Activated T-cell treated with anti-CD3 and anti-CD28 coated beads, Interleukin-2, amount 50 U/mL, for 72 hours (primary cell): ENCODE measurements at places on chromosomes 7 and 10. TPM values are rescaled to one million over a fixed set of nuclear protein-coding genes. Genes with fewer than 3 reads are reported as not detected.

DNA sequence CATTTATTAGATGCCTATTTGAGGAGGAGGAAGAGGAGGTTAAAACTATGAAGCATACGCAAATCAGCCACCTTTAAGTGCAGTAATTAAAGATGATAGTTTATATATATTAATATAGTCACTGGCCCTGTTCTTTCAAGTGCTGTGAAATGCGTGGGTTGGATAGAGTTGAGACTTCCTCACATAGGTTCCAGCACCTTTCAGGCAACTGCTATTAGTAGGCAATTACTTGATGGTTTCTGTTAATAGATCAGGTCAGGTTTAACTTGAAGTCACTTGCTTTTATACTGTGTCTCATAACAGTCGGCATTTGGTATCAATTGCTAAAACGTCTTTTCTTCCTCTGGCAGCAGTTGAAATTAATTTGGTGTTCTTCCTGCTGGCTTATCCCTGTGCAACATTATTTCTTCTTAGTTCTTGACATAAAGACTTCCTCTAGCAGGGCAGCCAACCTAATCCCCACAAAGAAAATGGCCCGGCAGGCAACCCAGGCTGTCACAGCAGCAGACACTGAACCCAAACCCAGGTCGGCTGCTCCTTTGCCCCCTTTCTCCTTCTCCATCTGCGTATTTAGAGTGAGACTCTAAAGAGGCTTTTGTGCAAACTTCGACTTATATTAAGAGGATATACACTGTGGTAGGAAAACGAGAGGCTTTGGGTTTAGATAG is 35.3 kb upstream of the BET1 start:
- H3K27ac ChIP-seq = no peak overlapping the region
- peaks cover 23% of the 10 kb centered on the region for H3K27me3 ChIP-seq
- no peak overlapping the region for H3K4me3 ChIP-seq
- no peaks in the 10 kb centered on the region for H3K4me1 ChIP-seq

GRCh38 chr7:127844707-127845331 is 186.4 kb downstream of the LRRC4 start:
- H3K4me3 ChIP-seq = no peak overlapping the region
- no peaks in the 10 kb centered on the region for H3K27me3 ChIP-seq
- H3K4me1 ChIP-seq = peaks cover 27% of the 10 kb centered on the region
- peaks cover 24% of the 10 kb centered on the region for H3K36me3 ChIP-seq

- H3K4me1 ChIP-seq = no peaks in the 10 kb centered on the region
- peaks cover 13% of the 10 kb centered on the region for H3K27me3 ChIP-seq
- H3K4me3 ChIP-seq = no peak overlapping the region
- DNase-seq = no peak
Observed at GRCh38 chr10:490891-491571, 198.4 kb downstream of the DIP2C start.

- DNase-seq = no peak
- H3K27ac ChIP-seq = no peak overlapping the region
- no peaks in the 10 kb centered on the region for H3K4me1 ChIP-seq
Observed at GRCh38 chr7:142567201-142568075, 181.8 kb upstream of the PRSS1 start.

DNA sequence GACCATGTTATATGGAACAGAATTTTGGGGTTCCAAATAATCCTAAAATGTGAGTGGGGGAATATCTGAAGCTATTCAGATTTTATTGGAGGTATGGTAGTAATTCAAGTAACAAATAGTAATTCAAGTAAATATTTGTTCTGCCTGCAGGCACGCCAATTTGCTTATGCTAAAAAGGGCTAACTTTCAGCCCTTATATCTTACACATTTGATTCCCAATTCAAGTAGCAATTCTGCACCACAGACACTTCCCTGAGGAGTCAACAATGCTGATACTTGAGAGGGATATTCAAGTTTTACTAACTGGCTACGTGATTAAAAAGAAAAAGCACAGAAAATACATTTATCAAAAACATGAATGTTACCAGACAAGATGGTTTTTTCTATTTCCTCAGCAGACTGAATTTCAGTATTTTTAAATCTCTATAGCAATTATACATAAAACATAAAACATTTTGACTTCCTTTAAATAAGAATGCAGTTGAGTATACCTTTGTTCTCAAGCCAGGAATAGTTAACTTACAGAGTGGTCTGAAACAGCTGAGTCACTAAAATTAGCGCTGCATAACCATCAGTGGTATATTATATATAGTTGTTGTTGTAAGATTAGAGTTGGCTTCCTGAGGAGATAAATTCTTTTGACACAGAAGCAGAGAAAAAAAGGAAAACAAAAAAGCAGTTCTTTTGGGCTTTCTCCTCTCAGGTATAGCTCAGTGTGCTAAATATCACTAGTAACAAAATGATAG is 33.9 kb downstream of the MTPN start:
- H3K36me3 ChIP-seq = peaks cover 6% of the 10 kb centered on the region
- peaks cover 22% of the 10 kb centered on the region for H3K4me1 ChIP-seq
- DNase-seq = no peak
- no peaks in the 10 kb centered on the region for H3K27me3 ChIP-seq
- H3K27ac ChIP-seq = no peak overlapping the region

DNA sequence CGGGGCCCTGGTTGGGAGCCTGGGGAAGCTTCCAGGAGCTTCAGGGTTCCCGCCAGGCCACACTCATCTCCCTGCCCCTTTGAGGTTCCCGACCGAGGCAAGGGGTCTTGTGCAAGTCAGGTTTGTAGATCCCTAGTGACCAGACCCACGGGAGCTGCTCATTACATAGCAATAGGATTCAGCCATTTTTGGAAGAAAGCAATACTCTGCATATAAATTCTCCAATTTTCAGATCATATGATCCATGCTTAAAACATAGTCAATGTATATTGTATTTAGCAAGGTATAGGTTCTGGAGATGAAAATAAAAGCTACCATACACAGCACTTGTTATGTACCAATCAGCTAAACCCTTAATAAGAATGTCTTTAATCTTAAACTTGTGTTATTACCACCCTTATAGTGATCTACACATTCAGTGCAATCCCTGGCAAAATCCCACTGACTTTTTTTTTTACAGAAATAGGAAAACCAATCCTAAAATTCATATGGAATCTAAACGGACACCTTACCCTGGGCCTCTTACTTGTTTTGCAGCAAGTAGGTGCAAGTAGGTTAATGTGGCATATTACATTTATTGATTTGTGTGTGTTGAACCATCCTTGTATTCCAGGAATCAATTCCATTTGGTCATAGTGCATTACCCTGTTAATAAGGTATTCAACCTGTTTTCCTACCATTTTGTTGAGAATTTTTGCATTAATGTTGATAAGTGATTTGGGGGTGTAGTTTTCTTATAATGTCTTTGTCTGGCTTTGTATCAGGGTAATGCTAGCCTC is 13.8 kb upstream of the FKBP9 start:
- peaks cover 5% of the 10 kb centered on the region for H3K36me3 ChIP-seq
- no peak for DNase-seq
- no peak overlapping the region for H3K27ac ChIP-seq
- H3K27me3 ChIP-seq = peaks cover 28% of the 10 kb centered on the region
- H3K4me3 ChIP-seq = peak overlapping the region; percentile 84

GRCh38 chr7:32958046-32959025 is 1.1 kb downstream of the FKBP9 start:
- peak overlapping the region; percentile 92 for H3K4me3 ChIP-seq
- DNase-seq = no peak
- no peak overlapping the region for H3K27ac ChIP-seq

GRCh38 chr7:108492742-108493141 is 33.2 kb downstream of the PNPLA8 start:
- H3K4me3 ChIP-seq = no peak overlapping the region
- peaks cover 4% of the 10 kb centered on the region for H3K36me3 ChIP-seq
- peaks cover 5% of the 10 kb centered on the region for H3K4me1 ChIP-seq

- H3K4me1 ChIP-seq = no peaks in the 10 kb centered on the region
- H3K27me3 ChIP-seq = peaks cover 8% of the 10 kb centered on the region
- no peaks in the 10 kb centered on the region for H3K36me3 ChIP-seq
- H3K4me3 ChIP-seq = no peak overlapping the region
Observed at GRCh38 chr10:34358729-34359434, 456.2 kb downstream of the PARD3 start.

GRCh38 chr7:82441669-82442478 is 1.7 kb downstream of the CACNA2D1 start:
- H3K36me3 ChIP-seq = no peaks in the 10 kb centered on the region
- H3K27ac ChIP-seq = no peak overlapping the region
- peaks cover 47% of the 10 kb centered on the region for H3K27me3 ChIP-seq

ERVW-1 gene
- not detected for total RNA-seq

CRYGN gene
- total RNA-seq = 0.35 TPM
